Activated CD4-positive, alpha-beta T cell treated with anti-CD3 and anti-CD28 coated beads, Interleukin-2, amount 10 ng/mL, durations not matched to agents 24 days and 14 days (primary cell): ENCODE measurements at places on chromosomes 4 and X.

DNA sequence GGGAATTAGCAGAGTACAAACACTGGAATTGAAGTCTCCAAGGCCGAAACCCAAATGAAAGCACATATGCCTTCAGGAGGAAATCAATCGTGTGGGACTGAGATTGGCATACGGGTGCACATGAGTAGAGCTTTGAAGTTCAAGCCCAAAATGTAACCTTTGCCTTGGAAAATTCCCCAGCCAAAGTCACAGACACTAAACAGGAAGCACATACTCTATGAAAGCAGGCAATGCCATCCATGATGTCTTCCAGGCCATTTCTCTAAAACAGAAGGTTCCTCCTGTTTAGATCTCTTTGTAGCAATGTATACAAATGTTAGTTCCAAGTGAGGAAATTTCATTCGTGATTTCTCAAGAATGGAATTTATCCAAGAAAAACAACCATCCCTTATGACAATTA lies 162.5 kb downstream of the COL4A6 start:
- DNase-seq, result no peak

DNA sequence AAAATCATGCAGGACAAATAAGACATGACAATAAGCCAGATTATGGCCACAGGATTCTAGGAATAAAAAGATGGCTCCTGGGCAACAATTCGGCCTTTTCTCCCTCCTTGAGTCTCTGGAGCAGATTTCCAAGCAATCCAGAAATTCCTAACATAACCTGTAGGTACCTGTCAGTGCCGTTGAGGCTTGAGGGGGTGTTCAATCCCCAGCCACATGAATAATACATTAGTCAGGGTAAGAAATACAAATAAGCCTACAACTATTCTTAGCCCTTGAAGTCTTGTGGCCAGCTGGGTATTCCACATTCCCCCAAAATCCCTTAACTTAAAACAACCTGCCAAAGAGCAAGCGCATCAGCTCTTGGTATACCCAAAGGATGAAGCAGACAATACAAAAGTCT lies 9.7 kb downstream of the CXorf38 start:
- DNase-seq, result no peak

- DNase-seq, result no peak
Measured at GRCh38 chrX:140715787-140716186, 6.2 kb downstream of the LINC00632 start.

- peak; percentile 61 for DNase-seq
Measured at GRCh38 chr4:123478859-123479345, 82.3 kb downstream of the SPRY1 start.

- DNase-seq, result peak; percentile 76
Measured at GRCh38 chr4:107824350-107825071, at the start of gene SGMS2. TSS of gene SGMS2 (plus strand) at chr4:107824932. CDS start at chr4:107895554, 70,622 bp downstream.

DNA sequence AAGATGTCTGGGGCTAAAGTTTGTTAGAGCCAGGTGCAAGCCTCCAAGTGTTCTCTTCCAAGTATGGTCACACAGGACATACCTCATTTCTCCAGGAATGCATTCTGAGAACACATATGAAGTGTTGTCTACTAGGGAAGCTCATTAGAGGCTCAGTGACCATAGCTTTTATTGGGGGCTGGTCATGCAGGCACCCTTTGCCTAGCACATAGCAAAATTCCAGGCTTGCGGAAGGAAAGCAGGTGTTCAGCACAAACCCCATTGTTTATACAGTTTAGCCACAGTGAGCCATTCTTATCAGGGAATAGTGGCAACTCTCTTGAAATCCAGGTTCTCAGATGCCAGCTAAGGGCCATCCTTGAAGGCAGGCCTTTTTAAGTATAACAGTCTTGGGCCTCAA lies 339.4 kb upstream of the ZCCHC13 start:
- no peak for DNase-seq

DNA sequence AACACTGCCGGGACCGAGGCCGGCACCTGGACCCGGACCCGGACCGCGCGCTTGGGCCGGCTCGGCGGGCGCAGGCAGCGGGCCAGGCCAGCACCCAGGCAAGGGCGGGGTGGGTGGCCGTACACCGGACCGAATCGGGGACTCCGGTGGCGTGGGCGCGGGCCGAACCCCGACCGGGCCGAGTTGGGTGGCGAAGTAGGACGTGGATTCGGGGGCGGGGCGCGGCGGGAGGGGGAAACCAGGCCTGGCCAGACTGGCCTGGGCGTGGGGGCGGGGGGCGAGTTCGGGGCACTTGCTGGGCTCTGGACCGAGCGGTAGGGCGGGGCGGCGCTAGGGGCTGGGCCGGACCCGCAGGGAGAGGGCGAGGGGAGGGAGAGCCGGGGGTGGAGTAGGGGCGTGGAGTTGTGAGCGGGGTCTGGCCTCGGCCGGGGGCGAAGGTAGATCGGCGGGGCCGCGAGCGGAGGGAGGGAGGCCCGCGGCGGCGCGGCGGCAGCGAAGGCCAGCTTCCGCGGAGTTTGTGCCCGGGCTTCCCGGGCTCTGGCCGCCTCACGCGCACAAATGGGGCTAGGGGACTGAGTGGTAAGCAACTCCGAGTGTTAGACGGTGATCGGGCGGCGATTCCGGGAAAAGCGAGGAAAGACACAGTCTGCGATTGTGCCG lies 1.8 kb upstream of the BCORL1 start:
- peak; percentile 74 for DNase-seq

DNA sequence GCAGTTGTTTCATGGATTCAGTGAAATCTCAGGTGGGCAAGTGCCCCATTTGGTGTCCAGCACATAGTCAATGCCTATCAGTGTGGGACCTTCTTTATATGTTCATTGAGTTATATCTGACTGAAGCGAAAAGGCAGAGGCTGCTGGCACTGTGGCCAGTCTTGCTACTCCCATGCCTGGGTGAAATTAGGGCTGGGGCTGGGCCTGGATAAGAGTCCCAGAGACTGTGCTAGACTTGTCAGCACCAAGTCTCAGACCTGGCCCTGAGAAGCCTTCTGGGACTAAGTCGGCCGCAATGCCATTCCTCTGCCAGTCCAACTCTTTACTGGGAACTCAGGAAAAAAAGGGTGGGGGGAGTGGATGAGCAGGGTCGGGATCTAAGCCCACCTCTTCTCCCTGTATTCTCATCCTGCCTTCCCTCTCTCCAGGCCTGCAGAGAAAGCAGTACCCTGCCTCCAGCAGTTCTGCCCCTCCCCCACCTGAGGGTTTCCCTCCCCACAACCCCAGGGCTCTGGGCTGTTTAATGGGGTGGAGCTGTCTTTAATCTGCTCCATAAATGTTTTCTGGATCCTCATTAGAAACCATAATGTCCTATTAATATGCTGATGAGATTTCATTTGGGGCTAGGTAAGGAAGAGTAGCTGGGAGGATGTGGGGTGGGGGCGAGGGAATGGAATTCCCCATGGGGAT lies 153.5 kb upstream of the PJA1 start:
- DNase-seq, result no peak

DNA sequence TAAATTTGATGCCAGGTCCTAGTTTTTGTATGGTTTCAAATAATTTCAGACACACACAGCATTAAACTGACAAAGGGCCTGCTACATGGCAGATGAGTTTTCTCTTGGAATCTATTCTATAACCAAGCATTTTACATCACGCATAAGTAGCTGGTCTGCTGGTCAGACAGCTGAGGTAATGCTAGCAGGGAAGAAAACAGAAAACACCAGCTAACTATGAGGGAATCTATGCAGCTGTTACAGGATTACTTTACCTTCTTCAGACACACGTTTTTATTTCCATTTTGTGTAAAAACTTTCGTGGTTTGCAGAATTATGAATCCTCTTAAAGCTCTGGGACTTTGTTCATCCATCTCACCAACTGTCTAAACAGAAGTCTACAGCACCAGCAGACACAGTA lies 42.0 kb downstream of the MFAP3L start:
- DNase-seq, result no peak

GRCh38 chr4:185709802-185710486 lies 102.0 kb downstream of the SORBS2 start:
- no peak for DNase-seq

DNA sequence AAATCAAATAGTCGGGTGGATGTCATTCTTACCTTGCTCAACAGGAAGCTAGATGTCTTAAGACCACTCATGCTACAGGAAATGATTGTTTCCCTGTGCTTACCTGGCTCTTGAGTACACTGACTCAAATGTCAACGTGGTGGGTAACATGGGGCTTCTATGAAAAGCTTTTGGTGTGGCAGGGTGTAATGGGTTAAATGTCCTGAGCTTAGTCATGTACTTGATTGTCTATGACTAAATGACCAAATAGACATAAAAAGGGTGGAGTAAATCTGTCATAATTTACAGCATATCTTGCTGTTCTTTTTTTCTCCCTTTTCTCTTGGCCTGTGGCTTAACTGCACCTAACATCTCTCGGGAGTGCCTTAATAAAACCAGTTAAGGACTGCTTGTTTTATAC lies 44.9 kb downstream of the CCNG2 start:
- DNase-seq, result no peak

DNA sequence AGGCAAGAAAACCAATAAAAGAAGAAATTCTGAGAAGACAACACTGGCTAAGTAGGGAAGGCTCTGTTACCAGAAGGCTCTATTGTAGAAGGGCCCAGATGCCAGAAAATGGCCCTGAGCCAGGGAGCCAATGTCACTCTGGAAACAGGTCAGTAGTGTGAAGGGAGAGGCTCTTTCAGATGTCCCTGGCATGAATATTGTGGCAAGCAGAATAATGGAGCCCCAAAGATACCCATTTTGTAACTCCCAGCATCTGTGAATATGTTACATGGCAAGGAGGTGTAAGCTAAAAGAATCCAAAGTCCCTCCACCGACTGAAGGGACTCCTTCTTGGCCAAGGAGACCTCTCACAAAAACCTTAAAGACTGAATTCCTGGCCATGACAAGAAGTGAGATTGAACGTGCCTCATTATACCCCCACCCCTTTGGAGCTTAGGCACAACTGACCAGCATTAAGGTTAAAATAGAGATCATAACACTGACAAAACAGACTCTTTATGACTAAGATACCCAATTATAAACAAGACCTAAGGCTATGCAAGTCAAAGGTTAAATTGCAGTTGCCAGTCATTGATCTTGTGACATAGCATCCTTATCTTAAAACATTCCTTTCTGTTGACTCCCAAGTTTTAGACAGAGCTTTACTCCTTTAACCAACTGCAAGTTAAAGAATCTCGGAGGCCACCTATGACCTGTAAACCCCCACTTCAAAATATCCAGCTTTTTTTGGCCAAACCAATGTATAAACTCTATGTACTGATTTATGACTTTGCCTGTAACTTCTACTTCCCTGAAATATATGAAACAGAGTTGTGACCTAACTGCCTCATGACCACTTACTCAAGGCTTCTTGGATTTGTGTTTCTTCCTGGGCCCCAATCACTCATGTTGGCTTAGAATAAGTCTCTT lies 42.2 kb upstream of the SMIM10 start:
- DNase-seq, result no peak

GRCh38 chr4:52861171-52861823 lies 820 bp upstream of the RASL11B start:
- no peak for DNase-seq

DNA sequence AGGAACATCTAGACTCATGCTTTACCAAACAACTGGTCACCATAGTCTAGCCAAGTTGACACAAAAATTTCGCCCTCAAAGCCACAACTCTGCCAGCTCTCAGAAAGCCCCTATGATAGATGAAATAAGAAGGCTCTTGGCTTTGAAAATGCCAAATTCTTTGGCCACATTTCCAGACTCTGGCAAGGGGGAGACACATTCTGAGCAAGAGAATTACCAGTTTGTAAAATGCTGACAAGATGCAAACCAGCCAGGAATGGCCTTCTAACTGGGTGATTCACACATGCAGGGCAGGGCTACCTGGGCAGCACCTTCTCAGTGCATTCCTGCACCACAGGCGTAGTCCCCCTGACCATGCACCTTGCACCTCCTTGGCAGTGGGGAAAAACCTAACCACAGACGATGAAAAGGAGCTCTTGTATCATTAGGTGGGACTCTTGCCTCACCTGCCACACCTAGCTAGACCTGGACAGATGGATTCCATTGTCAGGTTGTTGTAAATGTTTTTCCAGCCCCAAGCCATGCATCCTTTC lies 77.4 kb upstream of the CPEB2 start:
- peak; percentile 66 for DNase-seq

DNA sequence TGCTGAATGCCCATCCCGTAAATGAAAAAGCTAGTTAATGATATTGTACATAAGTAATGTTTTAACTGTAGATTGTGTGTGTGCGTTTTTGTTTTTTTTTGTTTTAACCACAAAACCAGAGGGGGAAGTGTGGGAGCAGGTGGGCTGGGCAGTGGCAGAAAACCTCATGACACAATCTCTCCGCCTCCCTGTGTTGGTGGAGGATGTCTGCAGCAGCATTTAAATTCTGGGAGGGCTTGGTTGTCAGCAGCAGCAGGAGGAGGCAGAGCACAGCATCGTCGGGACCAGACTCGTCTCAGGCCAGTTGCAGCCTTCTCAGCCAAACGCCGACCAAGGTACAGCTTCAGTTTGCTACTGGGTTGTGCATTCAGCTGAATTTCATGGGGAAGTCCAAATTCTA lies at the start of gene SPP1:
TSS of gene SPP1 (plus strand) at position 249 of the 400 bp plus-strand sequence. CDS start 1,182 bp downstream, outside the sequence.
- DNase-seq, result peak; percentile 70

GRCh38 chr4:77880784-77881183 lies 18.2 kb downstream of the MRPL1 start:
- no peak for DNase-seq

DNA sequence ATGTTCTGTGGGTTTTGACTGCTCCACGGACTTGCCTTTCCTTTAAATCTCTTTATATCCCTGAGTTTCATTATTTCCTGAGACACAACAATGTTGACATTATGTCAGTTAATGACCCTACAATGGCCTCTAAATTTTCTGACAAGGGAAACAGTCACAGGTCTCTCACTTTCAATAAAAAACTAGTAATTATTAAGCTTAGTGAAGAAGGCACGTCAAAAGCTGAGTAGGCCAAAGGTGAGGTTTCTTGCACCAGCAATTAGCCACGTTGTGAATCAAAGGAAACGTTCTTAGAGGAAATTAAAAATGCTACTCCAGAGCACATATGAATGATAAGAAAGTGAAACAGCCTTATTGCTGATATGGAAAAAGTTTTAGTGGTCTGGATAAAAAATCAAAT lies 930.2 kb upstream of the GRID2 start:
- DNase-seq, result no peak

DNA sequence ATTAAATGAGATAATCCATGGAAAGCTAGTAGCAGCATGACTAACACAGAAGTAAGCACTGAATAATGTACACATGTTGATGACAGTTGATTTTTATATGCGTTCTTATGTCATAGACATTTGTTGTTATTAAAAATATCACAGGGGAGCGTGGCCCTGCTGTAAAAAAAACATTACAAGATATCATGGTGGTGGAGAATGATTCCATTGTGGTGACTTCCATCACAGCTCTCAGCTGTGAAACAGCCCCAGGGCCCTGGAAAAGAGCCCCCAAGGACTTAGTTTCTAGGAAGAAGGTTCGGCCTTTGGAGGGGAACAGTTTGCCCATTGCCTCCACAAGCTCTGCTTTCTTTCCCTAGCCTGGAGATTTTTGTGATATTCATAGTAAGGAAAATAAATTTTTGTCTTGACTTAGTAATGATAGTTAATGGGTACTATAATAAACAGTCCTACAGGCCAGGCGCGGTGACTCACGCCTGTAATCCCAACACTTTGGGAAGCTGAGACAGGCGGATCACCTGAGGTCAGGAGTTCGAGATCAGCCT lies 49.9 kb downstream of the FAM114A1 start:
- DNase-seq, result no peak

GRCh38 chr4:10196191-10196590 lies 79.6 kb upstream of the WDR1 start:
- no peak for DNase-seq

GRCh38 chr4:3828546-3828945 lies 62.4 kb downstream of the ADRA2C start:
- DNase-seq, result no peak
